Common myeloid progenitor, CD34-positive (primary cell): ENCODE measurements at places on chromosomes 1 and 21.

DNA sequence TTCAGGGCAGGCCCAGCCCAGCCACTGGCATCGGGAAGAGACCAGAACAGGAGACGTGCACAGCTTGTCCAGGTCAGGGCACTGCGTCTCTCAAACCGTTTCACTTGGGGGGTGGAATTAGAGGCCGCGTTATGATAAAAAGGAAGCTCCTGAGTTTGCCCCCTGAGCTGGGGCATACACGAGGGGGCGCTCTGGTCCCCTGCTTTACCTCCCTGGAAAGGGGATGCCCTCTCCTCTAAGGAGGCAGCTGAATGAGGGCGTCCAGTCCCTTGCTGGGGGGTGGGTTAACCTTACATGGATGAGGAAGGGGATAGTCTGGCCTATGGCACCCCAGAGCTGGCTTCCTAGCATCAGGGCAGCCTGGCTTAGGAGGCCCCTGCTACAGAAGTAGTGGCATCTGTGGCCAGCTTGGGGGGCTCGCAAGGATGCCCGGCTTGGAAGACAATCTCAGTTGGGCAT lies 2.3 kb downstream of the MYOG start:
- DNase-seq, result no peak

DNA sequence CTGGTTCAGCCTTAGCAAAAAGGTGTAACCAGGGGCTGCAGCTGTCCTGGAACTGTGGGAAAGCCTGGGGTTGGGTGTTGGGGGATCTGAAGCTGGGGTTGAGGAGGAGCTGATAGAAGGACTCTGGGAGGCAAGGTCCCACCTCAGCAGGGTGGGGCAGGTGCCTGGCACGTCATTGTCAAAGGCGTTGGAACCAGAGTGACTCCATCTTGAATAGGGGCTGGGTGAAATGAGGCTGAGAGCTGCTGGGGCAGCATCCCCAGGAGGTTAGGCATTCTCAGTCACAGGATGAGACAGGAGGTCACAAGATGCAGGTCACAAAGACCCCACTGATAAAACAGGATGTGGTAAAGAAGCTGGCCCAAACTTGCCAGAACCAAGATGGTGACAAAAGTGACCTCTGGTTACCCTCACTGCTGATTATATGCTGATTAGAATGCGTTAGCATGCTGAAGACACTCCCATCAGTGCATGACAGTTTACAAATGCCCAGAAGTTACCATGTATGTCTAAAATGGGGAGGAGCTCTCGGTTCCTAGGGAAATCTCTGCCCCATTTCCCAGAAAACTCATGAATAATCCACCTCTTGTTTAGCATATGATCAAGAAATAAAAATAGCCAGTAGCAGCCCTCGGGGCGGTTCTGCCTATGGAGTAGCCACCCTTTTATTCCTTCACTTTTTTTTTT lies 85.4 kb downstream of the IER5 start:
- DNase-seq, result no peak

- DNase-seq, result peak; percentile 21
Measured at GRCh38 chr1:32180186-32181060, 948 bp downstream of the TXLNA start.

DNA sequence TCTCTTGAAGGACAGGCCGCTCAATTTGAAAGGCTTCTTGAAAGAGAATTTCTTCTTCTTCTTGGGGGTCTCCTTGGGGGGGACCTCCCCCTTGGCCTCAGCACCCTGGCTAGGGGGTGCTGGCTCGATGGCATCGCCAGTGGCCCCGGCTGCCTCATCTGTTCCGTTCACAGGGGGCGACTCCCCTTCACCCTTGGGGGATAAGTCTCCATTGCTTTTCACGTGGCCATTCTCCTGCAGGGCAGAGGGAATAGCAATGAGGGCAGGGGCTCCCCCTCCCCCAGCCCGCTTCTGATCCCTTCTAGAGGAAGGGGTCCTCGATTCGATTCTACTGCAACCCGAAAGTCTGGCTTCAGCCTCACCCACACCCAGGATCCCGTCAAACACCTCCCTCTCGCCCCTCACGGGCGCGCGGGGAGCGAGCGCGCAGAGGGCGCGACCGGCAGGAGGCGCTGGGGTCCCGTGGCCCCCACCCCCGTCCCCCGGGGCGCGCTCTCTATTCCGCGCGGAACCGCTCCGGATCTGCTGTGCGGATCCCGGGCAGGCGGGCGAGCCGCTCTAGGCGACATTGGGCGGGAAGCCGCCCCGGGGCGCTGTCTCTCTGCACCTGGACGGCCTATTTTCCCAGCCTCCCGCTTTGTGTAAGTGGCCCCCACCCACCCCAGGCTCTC lies 1.0 kb downstream of the MARCKSL1 start:
- peak; percentile 73 for DNase-seq

DNA sequence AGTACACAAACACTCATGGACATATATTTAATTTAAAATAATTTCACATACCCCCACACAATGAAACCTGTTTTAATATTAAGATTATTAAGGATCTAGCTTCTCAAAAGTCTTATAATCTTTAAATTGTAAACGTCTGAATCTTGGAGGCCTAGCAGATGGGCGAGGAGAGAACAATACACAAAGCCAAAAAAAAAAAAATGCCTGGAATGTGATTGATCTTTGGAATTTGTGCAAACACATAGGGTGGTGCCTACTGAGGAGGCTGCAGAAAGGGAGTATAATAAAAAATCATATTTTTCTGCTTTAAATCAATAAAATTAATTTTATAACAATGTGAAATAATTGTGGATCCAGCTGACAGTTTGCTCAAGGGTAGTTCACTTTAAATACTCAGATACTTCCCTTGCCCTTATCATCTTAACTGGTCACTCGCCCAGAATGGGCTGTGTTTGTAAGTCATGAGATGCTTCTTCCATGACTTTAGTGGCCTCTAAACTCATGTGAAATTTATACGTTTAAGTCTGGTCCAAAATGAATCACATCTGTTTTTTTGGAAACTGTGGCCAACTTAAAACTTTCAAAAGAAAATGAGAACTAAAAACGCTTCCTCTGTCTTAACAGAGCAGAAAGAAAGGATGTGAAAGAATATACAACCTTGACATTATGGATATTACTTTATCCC lies 802.8 kb upstream of the CXADR start:
- DNase-seq, result no peak

- DNase-seq, result no peak
Measured at GRCh38 chr1:62384276-62385005, 52.4 kb upstream of the USP1 start.

DNA sequence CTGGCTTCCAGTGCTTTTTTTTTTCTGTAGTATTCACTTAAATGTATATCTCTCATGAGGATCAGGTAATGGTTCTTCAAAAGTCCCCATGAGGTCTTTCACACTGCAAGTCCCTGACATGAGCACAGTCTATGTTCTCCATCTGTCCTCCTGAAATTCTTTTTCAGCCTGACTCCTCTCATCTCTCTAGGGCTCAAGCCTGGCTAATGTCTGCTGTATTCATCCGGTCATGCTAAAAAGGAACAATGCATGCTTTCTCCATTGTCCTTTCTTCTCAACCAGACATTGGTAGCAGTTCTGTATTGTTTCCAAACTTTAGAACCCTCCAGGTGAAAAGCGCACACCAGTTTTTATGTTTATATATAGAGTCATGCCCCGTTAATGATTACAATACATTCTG lies 368.3 kb upstream of the OLFM3 start:
- no peak for DNase-seq

DNA sequence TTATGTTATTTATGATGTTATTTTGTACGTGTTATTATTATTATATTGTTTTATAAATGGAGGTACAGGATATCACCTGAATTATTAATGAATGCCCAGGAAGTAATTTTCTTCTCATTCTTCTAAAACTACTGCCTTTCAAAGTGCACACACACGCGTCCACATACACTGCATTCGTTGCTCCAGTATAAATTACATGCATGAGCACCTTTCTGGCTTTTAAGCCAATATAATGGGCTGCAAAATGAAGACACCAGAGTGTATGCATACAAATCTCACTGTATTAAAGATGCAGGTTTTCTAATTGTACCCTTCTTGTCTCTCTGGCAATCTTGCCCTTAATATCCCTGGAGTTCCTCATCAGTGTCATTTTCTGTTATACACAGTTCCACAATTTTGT lies 6.9 kb downstream of the RGS4 start:
- DNase-seq, result no peak

GRCh38 chr1:58446368-58446767 lies 100.2 kb downstream of the OMA1 start:
- DNase-seq, result no peak

GRCh38 chr1:221022331-221022730 lies 143.1 kb downstream of the HLX start:
- DNase-seq, result no peak

GRCh38 chr1:100631015-100631551 lies 88.5 kb upstream of the VCAM1 start:
- DNase-seq, result peak; percentile 36

DNA sequence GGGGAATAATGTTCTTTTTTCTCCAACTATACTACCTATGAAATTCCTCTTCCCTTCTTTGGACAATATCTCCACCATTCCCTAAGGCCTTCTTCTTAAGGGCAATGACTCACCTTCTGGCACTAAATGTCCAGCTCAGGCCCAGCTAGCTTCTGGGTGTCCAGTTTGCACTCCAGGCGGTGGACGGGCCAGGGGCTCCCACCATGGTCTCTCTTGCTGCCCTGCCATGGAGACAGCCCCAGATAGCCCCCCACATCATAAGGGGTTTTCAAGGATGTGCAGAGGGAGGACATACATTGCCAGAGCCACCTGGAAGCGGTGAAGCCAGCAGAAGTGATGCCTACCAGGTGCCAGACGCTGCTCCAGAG lies 43.8 kb downstream of the C1orf198 start:
- DNase-seq, result no peak

DNA sequence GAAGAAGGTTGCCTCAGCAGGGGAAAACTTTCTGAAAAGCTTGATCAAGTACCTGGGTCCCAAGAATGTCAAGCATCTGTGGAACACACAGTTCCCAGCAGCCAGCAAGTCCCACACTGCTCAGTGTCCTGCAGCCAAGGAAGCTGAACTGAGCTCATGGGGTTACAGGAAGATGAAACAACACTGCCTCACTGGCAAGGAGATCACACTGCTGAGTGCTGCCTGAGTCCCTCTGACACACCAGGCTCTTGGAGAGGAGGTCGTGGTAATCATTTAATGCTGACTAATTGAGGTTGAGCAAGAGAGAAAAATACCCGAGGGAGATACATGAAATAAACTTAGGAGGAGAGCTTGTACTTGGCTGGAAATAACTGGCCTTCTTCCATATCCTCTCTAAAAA lies 75.2 kb downstream of the MPZL1 start:
- peak; percentile 71 for DNase-seq

GRCh38 chr1:198623752-198624647 lies 14.8 kb upstream of the PTPRC start:
- no peak for DNase-seq
